ENCODE measurements at places on chromosomes 12 and 14.
A peak's percentile ranks its signal among the peaks of the same experiment; 100 is the strongest.

GRCh38 chr12:38282886-38283285 is 33.7 kb upstream of the ALG10B start:
- DNase-seq, result no peak

DNA sequence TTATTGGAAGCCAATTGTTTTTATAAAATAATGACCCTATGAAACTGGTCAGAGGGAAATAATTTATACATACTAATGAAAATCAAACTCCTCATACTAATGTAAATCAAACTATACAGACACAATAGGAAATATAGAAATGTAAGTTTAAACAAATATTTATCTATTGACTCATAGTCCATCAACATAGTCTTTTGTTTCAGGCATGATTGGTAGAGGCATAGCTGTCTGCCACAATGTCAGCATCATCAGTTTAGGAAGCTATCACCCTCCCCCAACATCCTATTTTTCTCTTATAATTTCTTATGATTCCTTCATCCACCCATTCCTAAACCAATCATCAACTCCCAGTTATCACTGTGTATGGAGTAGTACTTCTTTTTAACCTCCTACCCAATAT is 117.7 kb downstream of the SLC38A6 start:
- no peak for DNase-seq

- DNase-seq, result no peak
Observed at GRCh38 chr14:27367345-27367744, 769.5 kb upstream of the NOVA1 start.

- DNase-seq, result no peak
Observed at GRCh38 chr14:62824086-62824485, 221.2 kb downstream of the KCNH5 start.

GRCh38 chr14:104578321-104578720 is 1.2 kb upstream of the C14orf180 start:
- DNase-seq, result no peak

DNA sequence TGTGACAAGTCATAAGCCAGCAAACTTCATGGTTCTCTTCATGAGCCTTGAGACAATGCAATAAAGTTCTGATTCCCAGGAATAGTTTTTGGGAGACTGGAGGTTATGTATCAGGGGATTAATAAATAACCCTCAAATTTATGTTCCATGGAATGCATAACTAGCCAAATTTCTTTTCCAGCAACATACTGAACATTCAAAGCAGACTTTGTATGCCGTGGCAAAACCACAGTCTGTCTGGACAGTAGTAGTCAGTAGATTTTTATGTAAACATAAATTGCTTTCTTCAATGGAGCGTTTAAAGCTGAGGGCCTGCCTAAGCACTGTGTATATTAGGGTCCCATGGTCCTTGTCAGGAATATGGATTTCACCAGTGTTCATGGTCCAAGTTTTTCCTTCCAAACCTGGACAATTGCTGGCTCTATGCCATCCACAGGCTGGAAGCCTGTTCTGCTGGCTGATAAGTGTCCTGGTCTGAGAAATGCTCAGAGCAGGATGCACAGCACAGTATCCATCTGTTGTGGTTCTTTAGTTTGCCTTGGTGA is 144.9 kb downstream of the SRGAP1 start:
- no peak for DNase-seq

DNA sequence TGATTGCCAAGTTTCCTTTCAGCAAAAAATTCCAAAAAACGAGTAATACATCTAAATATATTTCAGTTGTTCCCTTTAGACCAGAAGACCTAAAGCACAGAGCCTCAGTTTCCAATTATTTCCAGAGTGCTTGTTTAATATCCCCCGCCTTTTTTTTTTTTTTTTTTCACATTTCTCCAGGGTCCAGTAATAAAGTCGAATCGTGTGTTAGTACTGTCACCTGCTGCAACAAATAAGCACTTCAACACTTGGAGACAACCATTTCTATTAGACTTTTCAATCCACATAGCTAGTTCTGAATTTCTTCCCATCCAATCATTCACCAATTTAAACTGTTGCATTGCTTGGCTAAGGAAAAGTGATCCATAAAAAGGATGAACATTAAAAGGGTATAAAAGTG is 13.6 kb downstream of the PDE6H start:
- DNase-seq, result no peak

GRCh38 chr14:91032248-91032647 is 28.2 kb downstream of the RPS6KA5 start:
- peak; percentile 44 for DNase-seq
